Amygdala (tissue), 56 donors: ENCODE measurements at places on chromosomes 7 and 10.

- DNase-seq = no peak
Measured at GRCh38 chr7:104358446-104359132, 30.2 kb downstream of the LHFPL3 start.

GRCh38 chr10:29749150-29749549, 114.4 kb upstream of the SVIL start:
- no peak for DNase-seq

DNA sequence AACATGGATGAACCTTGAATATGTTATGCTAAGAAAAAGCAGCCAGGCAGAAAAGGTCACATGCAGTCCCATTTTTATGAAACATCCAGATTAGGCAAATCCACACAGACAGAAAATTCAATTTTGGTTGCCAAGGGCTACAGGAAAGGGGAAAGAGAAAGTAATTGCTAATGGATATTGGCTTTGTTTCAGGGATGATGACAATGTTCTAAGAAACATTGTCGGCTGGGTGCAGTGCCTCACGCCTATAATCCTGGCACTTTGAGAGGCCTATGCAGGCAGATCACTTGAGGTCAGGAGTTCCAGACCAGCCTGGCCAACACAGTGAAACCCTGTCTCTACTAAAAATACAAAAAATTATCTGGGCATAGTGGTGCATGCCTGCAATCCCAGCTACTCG, 23.0 kb downstream of the ZNF33B start:
- DNase-seq = no peak

DNA sequence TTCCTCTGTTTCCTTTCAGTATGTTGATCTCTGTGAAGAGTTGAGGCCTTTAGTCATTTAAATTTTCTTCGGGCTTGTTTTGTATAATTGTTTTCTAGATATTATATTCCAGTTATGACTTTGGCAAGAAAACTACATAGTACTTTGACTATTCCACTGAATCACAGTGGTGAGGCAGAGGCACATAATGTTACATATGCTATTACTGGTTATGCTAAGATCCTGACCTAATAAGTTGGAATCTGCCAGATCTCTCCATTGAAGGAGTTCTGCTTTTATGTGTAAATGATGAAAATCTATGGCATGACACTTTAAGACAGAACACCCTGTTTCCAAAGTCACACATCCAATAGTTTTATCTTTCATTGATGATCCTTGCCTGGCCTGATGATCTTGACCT, 83.7 kb downstream of the CYP2C19 start:
- DNase-seq = no peak

DNA sequence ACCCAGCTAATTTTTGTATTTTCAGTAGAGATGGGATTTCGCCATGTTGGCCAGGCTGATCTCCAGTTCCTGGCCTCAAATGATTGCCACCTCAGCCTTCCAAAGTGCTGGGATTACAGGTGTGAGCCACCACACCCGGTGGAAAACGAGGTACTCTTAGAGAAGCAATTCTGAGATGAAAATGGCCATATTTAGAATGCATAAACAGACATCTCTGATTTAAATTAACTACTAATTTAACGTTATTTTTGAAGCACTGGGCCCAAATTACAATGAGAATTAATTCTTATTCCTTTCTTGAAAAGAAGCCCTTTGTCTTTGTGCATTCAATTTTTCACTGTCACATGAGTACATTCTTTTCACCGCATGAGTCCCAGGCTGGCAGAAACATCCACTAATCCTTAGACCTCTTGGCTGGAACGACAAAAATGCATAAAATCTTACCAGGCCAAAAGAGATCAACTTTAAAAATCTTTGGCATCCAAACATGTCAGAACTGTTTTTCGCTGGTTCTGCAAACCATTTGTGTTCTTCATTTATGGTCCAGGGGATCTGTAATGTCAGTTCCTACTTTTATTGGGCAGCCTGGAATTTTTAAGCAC, 60.1 kb upstream of the CAPZA2 start:
- no peak for DNase-seq

DNA sequence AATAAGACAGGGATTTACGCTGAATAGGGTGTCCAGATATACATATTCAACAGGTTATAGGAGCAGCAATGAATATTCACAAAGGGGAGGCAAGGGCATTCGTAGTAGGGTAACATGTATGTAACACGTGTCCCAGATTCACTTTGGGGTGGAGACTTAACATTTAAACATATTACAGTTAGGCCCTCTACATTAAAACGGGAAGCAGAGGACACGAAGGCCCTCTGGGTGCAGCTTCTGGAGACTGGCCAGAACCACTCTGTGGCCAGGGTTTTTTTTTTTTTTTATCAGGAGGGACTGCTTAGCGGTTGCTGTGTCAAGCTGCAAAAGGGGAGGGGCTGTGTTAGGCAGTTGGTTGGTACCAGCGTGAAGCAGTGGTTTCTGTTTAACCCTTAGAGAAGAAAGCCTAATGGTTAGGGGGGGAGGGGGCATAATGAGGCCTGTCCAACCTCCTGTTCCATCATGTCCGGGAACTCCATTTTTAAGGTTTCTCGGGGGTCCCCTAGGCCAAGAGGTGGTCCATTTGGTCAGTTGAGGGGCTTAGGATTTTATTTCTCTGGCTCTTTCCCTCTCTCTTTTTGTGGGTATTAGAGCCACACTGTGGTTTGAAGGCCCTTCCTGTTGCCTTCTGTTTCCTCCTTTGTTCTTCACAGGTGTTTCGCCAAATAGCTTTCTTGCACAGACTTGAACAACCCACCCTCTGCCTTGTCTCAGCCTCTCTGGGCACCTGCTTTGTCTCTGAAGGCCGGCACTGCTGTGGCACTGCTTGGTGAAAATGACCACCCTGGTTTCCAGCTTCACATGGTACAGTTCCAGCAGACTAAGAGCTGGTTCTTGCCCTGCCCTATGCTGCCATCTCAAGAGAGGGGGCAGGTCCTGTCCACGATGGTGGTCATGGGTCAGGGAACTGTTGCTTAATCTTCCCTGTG, 26.4 kb downstream of the PRF1 start:
- no peak for DNase-seq

DNA sequence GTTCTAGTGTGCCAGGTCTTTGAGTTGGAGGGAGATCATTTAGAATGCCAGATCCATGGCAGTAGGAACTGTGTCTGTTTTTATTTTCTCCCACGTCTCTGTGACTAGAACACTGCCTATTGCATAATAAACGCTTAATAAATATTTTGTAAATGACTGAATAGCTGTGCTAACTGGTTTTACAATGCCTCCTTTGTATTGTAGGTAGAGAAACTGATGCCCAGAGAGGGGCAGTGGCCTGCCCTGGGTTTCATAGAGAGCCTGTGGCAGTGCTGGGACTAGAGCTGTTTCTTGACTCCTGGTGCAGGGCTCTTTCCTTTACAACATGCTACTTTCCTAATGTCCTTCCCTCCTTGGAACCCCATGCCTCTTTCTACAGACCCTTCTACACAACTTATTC, 2.5 kb downstream of the TAS2R5 start:
- no peak for DNase-seq

- DNase-seq = peak; percentile 35
Measured at GRCh38 chr7:112112822-112113255, 93.4 kb downstream of the DOCK4 start.

- no peak for DNase-seq
Measured at GRCh38 chr7:94146408-94146807, 142.3 kb upstream of the BET1 start.

DNA sequence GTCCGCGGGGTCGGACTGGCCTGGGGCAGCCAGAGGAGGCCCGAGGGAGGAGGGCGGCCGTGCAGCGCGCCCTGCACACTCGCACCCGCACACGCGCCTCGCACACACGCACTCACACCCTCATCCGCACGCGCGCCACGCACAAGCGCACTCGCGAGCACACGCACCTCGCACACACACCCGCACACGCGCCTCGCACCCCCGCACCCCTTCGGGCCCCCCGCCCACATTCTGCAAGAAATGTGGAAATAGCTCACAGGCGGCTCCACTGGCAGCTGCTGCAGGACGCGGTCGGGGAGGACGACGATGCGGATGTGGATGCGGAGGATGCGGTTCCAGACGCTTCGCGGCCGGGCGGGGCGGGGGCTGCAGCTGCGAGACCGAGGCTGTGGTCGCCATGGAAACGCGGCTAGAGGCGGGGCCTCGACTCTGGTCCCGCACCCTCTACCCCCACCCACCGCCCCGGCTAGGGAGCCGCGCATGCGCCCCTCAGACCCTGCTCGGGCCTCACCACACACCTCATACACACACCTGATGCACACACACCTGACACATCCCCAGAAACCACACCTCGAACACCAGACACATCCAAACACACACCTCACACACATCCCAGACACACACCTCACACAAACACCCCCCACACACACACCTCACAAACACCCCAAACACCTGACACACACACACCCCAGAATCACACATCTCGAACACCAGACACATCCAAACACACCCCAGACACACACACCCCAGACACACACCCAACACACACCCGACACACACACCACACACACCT, at the start of gene CALY:
CALY (minus strand) TSS at position 320 of the 793 bp plus-strand sequence. CDS start 7,907 bp downstream, outside the sequence.
- DNase-seq = peak; percentile 61

GRCh38 chr10:105188737-105189462, 547.8 kb downstream of the SORCS3 start:
- no peak for DNase-seq

GRCh38 chr7:143908120-143908519, 6.1 kb upstream of the TCAF1 start:
- DNase-seq = no peak

- DNase-seq = no peak
Measured at GRCh38 chr7:132677918-132678317, 101.6 kb upstream of the PLXNA4 start.

DNA sequence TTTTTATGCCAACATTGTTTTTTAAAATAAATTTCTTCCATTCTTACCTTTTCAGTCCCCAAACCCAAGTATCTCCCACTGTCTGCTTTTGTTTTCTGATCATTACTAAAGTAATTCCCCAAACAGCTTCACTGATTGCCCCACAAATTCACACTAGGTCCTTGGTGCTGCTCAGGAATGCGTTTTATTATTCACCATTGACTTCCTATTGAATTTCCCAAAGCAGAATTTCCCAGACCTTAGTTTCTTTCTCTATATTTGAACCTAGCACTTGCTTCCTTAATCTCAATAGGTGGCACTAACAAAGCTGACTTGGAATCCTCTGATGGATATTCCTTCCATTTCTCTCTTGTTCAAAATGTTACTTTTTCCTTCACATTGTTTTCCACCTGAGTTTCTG, 52.2 kb downstream of the FZD1 start:
- DNase-seq = no peak

DNA sequence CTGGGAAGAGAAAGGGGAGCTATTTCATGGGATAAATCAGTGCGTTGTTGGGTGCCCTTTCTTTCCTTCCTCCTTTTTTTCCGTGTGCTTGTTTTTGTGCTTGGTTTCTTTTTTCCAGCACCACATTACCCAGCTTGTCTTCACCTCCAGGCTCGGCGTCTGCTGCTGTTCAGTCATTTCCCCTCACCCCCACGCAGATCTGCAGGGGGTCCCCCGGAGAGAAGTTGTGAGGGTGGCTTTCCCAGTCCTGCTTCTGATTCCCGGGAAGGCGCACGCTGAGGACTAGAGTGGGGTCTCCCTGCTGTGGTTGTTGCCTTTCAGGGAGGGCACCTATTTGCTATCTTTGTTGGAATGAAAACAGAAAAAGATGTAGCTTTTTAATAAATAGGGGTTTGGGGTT, 1.6 kb downstream of the CAMK1D start:
- DNase-seq = no peak

DNA sequence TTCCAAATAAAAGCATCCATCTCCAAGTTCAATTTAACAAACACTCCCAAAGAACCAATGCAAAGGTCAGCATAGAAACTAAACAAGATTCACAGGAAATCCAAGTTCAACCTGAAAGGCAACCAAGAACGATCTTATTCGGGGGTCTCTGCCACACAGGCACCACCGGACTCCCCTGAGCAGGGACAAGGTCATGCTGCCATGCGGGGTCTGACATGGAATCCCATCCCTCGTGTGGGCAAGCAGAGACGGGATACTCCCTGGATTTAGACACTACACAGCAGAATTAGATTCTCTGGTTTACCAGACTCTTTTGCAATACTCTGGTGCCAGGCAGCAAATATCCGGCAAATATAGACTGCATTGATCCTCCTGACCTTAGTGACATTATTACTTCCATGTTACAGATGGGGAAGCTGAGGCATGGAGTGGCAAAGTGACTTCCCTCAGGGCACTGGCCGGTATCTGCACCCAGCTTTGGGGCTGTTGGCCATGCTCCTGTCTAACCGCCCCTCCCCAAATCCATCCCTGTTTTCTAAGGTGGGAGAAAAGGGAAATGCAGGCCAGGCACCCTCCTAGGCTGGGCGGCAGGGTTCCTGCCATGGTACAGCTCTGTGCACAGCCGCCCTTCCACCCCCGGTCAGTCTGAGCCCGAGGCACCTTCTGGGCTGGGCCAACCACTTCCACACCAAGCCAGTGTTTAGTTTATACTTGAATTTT, 111.8 kb downstream of the VIPR2 start:
- no peak for DNase-seq

- no peak for DNase-seq
Measured at GRCh38 chr10:61815496-61815895, 86.0 kb upstream of the ARID5B start.

GRCh38 chr7:69959789-69960499, 361.7 kb downstream of the AUTS2 start:
- no peak for DNase-seq

GRCh38 chr10:35770817-35771355, 128.8 kb upstream of the FZD8 start:
- no peak for DNase-seq

DNA sequence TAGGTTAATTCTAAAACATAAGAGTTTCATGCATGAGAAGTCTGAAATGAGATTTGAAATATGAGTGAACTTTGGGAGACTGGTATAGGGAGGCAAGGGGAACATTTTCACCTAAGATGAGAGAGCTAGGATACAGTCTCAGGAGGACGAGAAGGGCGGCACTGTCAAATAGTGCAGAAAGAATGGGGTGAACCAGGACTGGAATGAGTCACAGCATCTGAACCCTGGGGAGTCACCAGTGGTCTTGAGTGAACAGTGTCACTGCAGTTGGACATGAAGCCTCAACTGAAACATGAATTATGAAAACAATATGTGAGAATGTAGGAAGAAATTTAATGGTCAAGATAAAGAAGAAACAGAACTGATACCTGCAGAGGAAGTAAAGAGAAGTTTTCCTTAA, 33.8 kb downstream of the GNG11 start:
- DNase-seq = no peak

DNA sequence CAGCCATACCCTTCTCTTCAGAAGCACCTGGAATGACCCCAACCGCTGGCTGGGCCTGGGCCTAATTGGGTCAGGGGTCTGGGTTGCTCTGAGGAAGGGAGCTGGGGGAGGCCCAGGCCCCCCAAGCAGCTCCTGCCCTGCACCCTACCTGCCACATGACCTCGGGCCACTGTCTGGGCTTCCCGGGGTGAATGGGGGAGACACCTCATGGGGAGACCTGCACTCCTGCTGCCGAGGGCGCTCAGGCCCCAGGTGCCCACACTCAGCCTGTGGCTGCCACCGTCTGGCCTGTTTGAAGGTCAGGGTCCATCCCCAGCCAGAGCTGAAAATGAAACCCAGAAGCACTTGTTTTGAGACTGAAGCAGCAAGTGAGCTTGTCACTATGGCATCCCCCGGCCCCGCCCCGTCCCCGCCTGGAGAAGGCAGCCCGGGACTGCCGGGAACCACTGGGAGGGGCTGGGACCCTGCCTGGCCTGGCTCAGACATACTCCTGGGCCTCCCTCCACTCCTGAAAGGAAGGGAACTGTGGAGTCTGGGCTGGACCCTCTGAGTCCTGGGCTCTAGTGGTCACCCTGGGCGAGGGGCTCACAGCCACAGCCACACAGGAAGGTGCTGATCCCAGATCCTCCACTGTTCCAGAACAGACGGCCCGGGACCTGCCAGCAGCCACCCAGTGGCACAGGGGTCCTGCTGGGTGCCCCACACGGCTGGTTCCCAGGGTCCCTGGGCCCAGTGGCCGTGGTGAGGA, 7.4 kb upstream of the MICALL2 start:
- no peak for DNase-seq
